Left ventricle myocardium inferior (tissue), 1 donor: ENCODE measurements at places on chromosomes 1 and 21.

DNA sequence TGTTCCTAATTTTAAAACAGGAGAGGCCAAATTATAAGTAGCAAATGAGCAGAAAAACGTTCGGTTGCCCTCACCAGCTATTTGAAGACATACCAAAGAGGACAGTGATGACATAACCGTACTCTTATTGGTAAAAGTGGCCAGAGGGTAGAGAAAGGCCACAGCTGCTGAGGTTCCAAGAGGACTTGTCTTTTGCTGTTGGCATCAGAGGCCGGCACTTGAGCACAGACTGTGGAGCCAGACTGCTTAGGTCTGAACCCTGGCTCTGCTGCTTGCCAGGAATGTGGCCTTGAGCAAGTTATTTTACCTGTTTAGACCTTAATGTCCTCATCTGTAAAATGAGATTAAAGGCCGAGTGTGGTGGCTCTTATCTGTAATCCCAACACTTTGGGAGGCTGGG lies 14.9 kb downstream of the ETV3L start:
- no peaks in the 10 kb centered on the region for H3K36me3 ChIP-seq
- H3K27me3 ChIP-seq: peaks cover 5% of the 10 kb centered on the region
- no peak overlapping the region for H3K27ac ChIP-seq
- no peak for DNase-seq

DNA sequence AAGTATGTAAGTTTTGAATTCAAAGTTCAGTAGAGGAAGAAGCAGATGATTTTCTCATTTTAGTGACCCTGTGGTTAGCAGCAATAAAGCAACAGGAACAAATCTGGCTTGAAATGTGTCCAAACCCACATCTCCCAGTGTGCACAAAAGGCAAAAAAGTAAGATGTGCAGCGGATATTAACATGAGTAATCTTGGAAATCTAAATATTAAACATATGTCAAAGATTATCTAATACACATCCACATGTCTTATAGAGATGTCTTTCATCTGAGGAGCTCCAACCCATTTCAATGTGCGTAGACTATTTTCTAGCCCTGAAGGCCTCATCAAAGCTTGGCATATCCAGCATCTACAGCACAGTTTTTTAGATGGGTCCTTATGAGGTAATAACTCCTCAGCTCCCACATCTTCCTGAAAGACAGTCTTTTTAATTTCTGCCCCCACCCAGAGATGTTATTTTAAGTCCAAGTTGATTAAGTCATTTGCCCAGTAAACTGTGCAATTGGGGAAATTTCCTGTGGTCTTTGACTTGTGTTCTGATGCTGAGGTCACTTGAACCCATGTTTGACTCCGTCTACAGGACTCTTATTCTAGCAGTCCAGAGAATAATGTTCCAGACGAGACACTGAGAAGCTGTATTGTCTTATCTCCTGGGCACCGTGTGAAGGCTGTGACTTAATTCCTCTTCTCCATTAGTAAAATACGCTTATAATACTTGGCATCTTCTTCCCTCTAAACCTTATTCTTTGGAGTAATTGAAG lies 73.7 kb downstream of the LMO4 start:
- no peaks in the 10 kb centered on the region for H3K36me3 ChIP-seq
- no peak for DNase-seq
- no peaks in the 10 kb centered on the region for H3K27me3 ChIP-seq
- no peak overlapping the region for H3K4me3 ChIP-seq
- H3K4me1 ChIP-seq: peaks cover 14% of the 10 kb centered on the region

DNA sequence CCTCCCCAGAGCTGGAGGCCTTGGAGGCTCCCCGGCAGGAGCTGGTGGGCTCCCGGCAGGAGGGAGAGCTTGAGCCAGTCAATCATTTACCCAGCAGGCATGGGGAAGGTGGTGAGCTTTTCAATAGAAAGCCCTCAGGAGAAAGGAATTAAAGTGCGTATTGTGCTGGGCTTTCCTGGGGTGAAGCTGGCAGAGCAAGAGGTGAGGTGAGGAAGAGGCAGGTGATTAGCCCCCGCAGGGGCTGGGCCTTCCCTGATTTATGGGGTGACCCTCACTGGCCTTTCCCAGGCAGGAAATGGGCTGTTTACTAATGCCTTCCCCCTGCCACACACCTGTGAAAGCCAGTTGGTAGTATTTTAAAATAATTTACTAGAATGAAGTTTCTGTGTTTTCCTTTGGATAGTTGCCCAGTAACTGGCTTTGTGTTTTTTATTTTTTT lies 25.8 kb downstream of the CLDN14 start:
- no peak overlapping the region for H3K27ac ChIP-seq
- no peak overlapping the region for H3K4me3 ChIP-seq
- H3K36me3 ChIP-seq: no peaks in the 10 kb centered on the region
- no peak for DNase-seq

- H3K4me3 ChIP-seq: no peak overlapping the region
- H3K36me3 ChIP-seq: no peaks in the 10 kb centered on the region
- no peak for DNase-seq
- H3K27ac ChIP-seq: no peak overlapping the region
- H3K27me3 ChIP-seq: peaks cover 31% of the 10 kb centered on the region
- H3K4me1 ChIP-seq: peaks cover 20% of the 10 kb centered on the region
Measured at GRCh38 chr1:63770381-63770780, 3.4 kb upstream of the ROR1 start.

GRCh38 chr1:29289493-29289892 lies 53.2 kb downstream of the PTPRU start:
- no peak overlapping the region for H3K27ac ChIP-seq
- H3K27me3 ChIP-seq: no peaks in the 10 kb centered on the region
- peaks cover 3% of the 10 kb centered on the region for H3K36me3 ChIP-seq
- no peak overlapping the region for H3K4me3 ChIP-seq
- no peak for DNase-seq

DNA sequence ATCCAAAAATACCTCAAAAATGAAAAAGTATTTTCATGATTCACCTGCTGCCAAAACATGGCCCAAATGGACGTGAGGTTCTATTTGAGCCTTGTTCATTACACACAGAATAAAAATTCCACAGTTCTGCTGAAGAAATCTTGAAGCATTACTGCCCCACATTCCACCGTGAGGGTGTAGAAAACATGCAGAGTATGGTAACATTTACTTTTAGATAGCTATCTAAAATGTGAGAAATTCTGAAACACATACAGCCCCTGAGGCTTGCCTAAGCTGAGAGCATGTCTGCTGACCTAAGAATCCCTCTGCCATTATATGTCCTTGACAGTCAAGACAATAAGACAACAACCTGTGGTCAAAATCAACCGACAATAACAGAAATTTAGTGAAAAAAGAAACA lies 186.5 kb downstream of the DSCAM start:
- H3K4me3 ChIP-seq: no peak overlapping the region
- no peak overlapping the region for H3K27ac ChIP-seq
- no peaks in the 10 kb centered on the region for H3K4me1 ChIP-seq
- peaks cover 5% of the 10 kb centered on the region for H3K27me3 ChIP-seq

DNA sequence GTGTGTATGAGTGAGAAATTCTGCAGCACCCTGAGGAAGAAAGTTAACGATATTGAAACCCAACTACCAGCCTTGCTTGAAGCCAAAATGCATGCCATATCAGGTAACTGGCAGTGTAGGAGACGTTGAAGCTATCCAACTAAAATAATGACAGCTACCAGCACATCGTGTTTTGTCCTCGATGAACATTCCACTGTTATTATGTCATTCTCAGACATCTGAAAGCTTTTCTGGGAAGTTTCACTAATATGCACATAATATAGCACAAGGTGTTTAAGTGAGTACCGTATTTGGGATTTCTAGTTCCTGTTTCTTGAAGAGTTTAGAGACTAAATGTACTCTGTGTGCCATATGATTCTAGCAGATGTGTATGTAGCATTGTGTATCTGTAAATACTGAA lies 173.5 kb downstream of the DISC1 start:
- no peak overlapping the region for H3K4me3 ChIP-seq
- peaks cover 8% of the 10 kb centered on the region for H3K4me1 ChIP-seq
- no peaks in the 10 kb centered on the region for H3K27me3 ChIP-seq

DNA sequence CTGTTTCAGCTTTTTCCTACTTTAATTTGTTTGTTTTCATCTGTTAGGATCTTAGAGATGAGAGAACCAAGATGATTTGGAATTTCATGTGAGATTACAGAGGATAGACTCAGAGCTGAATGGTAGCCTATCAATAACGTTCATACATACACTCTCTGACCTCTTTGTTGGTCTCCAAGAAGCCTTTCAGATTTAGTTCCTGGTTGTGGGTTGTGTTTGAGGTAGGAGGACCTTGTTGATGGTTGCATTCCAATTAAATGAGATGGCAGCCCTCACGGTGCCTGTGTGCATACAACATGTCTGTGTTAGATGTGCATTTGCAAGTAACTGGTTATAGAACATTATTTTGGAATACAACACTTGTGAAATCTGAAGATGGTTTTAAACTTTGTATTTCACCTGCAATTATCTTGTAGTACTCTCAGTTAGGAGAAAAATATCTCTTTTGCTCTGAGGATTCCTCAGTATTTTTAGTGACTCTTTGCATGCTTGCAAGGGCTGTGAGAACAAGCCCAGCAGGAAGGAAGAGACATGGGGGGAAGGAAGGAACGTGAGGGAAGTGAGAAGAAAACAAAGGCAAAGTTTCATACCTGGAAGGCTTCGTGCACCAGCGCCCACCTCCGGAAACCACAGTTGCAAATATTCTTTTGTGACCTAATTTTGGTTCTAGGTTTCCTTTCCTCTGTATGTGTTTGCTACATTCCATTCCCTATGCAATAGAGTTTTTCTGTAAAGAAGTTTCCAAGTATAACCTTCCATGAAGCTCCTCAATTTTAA lies 291.8 kb downstream of the DISC1 start:
- peak overlapping the region; percentile 83 for H3K27ac ChIP-seq
- H3K27me3 ChIP-seq: no peaks in the 10 kb centered on the region
- peaks cover 42% of the 10 kb centered on the region for H3K4me1 ChIP-seq

GRCh38 chr1:172024516-172024915 lies 183.2 kb downstream of the DNM3 start:
- H3K4me1 ChIP-seq: no peaks in the 10 kb centered on the region
- no peaks in the 10 kb centered on the region for H3K36me3 ChIP-seq
- DNase-seq: no peak
- no peak overlapping the region for H3K27ac ChIP-seq

DNA sequence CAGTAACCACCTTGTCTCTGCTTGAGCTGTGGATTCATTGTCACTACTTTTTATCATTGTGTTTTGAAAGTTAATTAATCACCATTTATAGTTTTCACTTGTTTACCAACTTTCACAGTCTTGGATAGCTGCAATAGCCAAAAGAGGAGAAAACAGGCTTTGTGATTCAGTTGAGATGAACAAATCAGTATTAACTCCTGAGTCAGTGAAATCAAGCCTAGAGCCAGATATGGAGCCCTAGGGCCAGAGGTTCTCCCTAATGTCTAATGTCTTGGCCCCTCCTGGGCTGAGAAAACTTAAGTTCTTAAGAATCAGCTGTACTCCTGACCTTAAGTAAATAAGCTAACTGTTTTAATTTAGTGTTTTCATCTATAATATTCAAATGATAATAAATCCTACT lies 228.8 kb downstream of the DNM3 start:
- no peaks in the 10 kb centered on the region for H3K4me1 ChIP-seq
- H3K27ac ChIP-seq: no peak overlapping the region
- no peaks in the 10 kb centered on the region for H3K36me3 ChIP-seq
- H3K27me3 ChIP-seq: no peaks in the 10 kb centered on the region

- H3K4me3 ChIP-seq: no peak overlapping the region
- H3K27me3 ChIP-seq: peaks cover 32% of the 10 kb centered on the region
- no peak overlapping the region for H3K27ac ChIP-seq
- H3K4me1 ChIP-seq: no peaks in the 10 kb centered on the region
Measured at GRCh38 chr1:245132771-245133170, 22.0 kb upstream of the KIF26B start.
